Stimulated activated CD4-positive, alpha-beta T cell treated with anti-CD3 and anti-CD28 coated beads, Interleukin-15, amount 100 ng/mL, for 48 hours (primary cell): ENCODE measurements at places on chromosomes 16 and 17.
A peak's percentile ranks its signal among the peaks of the same experiment; 100 is the strongest.

- DNase-seq: peak; percentile 39
Observed at GRCh38 chr16:15907863-15908478, 19.6 kb upstream of the CEP20 start.

DNA sequence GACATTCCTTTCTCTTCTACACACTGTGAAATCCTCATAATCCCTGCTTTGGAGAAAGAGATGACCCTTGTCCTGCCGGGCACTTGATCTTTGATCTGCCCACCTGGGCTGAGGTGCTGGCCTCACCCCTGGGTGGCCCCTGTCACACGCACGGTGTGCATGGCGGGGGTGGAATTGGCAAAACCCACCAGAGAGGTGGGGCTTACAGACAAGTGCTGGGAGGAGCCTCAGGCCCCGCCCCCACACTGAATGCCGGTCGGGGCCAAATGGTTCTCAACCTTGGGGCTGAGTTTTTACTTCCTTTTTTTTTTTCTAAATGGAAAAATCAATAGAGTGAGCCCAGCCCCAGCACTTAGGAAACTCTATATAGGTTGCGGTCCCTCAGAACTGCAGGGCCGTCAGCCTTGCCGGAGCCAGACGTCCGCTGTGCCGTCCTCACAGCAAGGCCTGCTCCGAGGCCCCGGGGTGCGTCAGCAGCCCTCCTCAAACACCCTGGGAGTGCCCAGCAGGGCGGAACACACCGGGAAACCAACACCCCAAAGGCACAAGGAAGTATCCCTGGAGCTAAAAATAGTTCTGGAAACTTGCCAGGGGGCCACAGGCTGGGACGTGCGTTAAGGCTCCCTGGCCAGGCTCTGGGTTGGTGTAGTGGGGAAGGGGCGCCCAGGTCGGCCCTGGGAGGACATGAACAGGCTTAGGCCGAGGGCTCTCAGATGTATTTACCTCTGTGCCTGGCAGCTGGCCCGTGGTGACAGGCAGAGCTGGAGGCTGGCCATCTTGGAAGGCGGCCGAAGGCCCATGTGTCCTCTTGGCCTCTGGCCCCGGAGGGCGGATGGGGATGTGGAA lies 11.0 kb downstream of the GPRC5C start:
- DNase-seq: no peak

DNA sequence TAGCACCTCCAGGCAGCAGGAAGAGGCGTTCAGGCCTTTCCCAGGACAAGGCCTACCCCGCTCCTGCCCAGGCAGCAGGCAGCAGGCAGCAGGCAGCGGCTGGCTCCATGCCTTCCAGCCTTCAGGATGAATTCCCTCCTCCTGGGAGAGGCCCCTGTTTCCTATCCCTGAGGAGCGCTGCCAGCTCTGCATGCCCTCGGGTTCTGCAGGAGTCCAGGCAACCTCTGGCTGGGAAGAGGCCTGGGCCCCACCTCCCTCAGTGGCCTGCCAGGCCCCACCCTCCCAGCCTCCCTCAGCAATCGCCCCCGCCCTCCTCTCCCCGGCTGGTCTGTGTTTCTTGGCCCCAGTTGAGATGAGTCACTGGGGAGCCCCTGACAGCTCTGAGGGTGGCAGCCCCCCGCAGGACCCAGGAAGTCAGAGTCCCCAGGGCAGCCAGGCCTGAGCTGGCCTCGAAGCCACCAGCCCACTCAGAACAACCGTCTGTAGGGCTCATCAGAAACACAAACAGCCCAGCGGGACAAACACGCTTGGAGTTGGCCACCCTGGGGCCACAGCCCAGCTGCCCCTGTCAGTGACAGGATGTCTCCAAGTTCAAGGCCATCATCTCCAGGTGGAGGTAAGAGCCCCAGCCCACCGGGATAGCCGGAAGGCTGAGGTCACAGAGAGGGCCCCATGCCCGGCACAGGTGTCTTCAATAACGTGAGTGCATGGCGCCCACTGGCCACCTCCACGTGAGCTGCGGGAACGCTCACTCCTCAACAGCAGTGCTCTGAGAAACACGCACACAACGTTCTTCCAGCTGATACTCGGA lies 39.5 kb upstream of the CIBAR2 start:
- DNase-seq: no peak

- DNase-seq: no peak
Observed at GRCh38 chr17:48605991-48606891, 1.5 kb upstream of the HOXB6 start.

- DNase-seq: no peak
Observed at GRCh38 chr17:79897243-79898063, 58.2 kb upstream of the CBX4 start.

GRCh38 chr17:80673152-80673920 lies 128.7 kb downstream of the RPTOR start:
- DNase-seq: no peak
